ENCODE measurements at places on chromosomes 3 and 15. TPM values are rescaled to one million over a fixed set of nuclear protein-coding genes. Genes with fewer than 3 reads are reported as not detected.

DNA sequence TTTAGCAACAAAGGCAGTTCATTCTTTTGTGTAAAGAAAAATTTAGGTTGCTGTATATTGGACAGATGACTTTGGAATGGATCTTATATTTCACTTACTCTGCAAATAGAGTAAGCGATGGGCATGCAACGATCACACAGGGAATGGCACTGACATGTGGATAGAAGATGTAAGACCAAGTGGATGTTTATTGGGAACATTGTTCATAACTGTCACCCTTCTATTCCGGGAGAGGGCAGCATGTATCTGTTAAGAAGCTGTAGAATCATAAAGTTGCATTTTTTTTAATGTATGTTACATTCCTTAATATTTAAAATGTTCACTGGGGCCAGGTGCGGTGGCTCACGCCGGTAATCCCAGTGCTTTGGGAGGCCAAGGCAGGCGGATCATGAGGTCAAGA lies 41.2 kb downstream of the HPS3 start:
- no peak for DNase-seq

- no peak for DNase-seq
Measured at GRCh38 chr3:14047841-14048240, 76.8 kb downstream of the CHCHD4 start.

Gene SERINC4
- total RNA-seq: 0.28 TPM

GRCh38 chr15:32855942-32856341 lies 138.1 kb downstream of the GREM1 start:
- no peak for DNase-seq

DNA sequence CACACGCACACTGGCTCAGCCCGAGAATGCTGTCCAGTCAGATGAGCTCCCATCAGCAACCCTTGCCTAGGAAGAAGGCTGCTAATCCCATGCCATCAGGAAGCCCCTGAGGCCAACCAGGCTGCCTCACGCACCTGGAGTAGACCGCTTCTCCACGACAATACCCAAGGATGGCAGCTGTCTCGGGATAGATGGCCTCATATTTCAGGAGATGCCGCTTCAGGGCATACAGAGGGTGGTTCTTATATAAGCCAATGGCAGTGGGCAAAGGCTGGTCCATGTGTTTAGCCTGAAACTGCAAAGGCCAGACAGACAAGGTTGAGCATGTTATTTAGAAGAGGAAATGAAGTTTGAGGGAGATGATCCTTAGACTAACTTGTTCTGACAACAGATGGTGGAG lies 22.2 kb downstream of the XPC start:
- DNase-seq: no peak

GRCh38 chr3:182469086-182469485 lies 324.2 kb upstream of the ATP11B start:
- DNase-seq: no peak

Gene KIF23
- total RNA-seq: 0.97 TPM

GRCh38 chr3:124876401-124876878 lies 10.7 kb downstream of the ITGB5 start:
- no peak for DNase-seq

DNA sequence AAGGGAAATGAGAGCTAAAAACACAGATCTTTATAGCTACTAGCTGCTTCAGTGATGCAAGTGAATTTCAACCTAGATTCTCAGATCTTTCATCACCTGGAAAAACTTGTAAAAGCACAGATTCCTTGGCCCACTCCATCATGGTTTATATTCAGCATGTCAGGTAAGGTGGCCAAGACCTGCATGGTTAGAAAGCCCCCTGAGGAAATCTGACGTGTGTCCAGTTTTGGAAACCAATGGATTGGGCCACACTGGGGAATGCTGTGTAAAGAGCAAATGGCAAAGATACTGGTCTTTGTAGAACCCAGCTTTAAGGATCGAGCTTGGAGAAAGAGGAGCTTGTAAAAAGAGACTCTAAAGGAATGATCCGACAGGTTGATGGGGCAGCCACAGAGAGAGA lies 397.0 kb upstream of the ARRDC4 start:
- no peak for DNase-seq

Gene PRSS50
- total RNA-seq: 0.30 TPM

Gene SPTBN5
- 3.5 TPM for total RNA-seq

DNA sequence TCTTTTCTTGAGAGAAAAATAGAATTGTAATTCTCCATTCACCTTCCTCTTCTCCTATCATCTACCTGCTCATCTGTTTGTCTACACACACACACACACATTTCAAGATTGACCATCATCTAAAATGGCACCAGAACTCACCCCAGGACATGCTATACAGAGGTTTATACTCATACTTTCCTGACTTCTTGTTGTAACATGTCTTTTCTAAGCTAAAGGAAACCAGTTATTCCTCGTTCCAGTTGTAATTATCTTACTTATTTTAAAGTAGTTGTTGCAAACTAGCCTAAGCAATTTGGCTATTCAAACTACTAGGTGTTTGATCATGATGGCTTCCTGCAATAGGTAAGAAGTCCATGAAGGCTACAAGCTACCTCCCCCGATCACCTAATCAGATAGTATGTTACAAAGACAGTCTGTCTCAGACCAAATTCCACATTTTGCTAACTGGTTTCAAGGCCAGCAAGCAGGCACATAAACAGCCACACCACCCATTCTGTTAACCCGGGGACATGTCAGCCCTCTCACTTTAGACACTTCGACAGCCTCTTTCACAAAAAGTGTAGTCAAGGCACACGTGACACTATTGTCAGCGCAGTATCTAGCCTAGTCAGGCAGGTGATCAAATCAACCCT lies 189.7 kb downstream of the SHQ1 start:
- DNase-seq: no peak

DNA sequence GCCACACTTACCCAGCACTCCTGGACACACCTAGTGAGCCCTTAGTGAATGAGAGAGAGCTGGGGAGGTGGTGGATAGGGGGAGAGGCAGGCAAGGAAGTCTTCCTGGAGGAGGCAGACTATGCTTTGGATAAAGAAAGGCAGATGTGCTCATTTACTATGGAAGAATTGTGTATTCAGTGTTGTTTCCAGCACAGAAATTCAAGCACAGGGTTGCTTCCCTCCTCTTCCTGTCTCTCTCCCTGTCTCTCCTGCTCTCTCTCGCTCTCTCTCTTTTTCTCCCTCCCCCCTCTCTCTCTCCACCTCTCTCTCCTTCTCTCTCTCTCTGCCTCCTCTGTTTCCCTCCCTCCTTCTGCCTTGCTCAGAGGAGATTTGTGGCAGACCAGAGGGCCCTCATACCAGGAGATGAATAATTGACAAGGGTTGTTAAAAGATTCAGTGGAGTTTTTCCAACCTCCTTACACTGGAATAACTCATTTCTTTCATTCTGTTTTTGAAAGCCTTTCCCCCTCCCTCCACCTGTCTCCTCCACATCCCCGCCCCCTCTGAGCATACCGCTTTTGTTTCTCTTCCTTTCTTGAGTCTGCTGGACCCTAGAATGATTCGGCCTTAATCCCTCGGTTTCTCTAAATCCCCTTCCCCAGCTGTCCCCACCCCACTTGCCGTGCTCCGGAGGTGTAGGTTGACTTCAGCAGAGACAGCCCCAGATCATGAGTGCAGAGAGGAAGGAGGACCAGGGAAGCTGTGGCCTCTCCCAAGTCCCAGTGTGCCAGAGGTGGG lies 65.6 kb downstream of the CCDC33 start:
- no peak for DNase-seq

DNA sequence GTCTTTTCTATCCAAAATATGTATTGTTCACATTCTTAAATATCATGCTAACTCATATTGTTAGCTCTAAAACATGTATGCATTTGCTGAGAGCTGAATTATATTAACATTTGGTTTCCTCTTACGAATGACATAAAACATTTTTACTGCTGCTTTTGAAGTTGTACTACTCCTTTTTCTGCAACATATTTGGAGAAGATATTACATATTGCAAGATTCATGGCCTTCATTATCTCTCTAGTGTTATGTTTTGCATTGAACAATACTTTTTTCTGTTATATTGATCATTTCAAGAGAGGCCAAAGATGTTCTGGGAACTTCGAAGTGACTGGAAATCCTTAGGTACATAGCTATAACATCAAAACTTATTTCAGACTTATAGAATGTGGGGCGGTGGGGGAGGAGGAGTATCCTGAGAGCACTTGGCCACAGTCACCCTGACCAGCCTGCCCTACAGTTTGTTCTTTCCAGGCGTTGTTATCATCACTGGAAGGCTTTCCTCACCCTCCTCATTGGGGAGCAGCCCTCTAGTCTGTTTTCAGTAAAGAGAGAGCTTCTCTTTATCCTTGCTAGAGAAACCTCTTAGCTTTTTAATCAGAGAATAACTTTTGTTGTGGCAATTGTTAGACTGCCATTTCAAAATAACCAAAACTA lies 868.6 kb downstream of the OTOL1 start:
- no peak for DNase-seq

DNA sequence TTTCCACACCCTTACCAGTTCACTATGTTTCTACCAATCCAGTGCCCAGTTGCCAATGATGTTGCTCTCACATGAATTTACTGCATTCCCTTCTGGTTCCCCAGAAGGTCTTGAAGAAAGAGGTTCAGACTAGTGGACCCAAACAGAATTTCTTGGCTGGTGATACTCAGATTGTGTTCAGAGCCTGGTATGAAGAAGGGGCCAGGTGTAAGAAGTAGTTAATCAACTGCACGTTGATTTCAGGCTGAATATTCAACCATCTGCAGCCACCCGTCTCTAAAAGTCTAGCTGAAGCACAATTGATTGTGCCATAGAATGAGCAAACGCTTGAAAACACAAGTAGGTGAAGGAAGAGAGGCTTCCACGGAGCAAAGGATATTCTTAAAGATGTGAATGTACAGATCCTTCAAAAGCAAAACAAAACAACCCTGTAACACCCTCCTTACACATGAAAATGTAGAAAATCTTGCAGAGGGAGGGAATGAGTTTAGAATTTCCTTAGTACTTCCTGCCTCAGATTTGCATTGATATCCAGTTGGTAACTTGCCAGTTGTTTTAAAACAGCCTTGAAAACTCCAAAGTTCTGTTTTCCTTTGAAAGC lies 4.7 kb downstream of the RBMS3 start:
- DNase-seq: no peak

Gene GOLGA6L7
- not detected for total RNA-seq

GRCh38 chr15:74388363-74388951 lies 21.0 kb upstream of the CYP11A1 start:
- no peak for DNase-seq

DNA sequence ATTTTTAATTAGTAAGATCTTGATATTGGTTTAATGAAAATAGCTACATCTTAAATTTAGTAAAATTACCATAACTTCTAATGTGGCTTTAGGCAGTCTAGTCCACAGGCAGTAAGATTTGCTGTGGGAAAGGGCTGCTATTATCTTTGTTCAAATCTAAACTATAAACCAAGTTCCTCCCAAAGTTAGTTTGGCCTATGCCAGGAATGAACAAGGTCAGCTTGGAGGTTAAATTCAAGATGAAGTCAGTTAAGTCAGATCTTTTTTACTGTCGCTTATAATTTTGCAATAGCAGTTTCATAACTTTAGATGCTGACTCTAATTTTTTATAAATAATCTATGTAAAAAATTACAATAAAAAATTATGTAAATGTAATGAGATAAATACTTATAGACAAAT lies 1016.9 kb upstream of the ALCAM start:
- no peak for DNase-seq

GRCh38 chr3:13069495-13069894 lies 3.7 kb downstream of the IQSEC1 start:
- DNase-seq: no peak

DNA sequence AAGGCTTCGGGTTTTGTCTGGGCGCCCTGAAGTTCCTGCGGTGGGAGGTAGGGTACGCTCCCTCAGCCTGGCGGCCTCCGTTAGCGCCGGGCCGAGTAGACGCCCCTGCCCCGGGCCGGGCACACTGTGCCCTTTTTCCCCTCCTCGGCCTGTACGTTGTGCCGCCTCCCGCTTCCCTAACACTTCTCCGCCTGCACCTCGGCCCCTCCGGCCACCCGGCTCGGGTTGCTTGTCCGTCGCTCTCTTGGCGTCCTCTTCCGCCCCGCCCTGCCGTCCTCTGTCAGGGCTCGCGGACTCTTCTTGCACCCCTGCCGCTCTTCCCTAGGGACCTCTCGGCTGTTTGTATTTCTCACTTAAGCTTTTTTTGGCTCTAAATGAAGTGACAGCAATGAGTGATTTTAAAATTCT lies 384 bp downstream of the KNL1 start:
- DNase-seq: no peak

Gene AHSG
- total RNA-seq: 0.34 TPM

Gene FANCD2OS
- not detected for total RNA-seq

Gene ZNF385D
- total RNA-seq: 24.7 TPM

GRCh38 chr3:105334138-105334882 lies 32.4 kb upstream of the ALCAM start:
- no peak for DNase-seq

- DNase-seq: no peak
Measured at GRCh38 chr3:197283045-197283444, 15.4 kb downstream of the DLG1 start.

Gene CHST14
- total RNA-seq: 3.7 TPM

Gene CEP70
- total RNA-seq: 42.9 TPM

DNA sequence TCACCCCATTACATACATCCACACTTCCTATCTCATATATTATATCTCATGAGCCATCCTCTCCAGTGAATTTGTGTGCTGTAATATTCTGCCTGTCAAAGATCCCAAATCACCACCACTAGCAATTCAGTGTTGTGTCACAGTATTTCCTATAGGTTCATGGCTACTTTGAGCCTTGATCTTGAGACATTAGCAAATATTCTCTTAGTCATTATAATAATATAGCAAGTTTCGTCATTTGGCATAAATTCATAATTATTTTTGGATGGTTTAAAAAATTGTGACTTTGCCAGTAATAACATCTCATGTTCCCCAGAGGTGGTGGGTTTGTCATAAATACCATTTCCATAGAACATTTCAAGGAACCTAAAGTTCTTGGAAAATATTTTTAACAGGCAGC lies 47.7 kb downstream of the CMSS1 start:
- no peak for DNase-seq

DNA sequence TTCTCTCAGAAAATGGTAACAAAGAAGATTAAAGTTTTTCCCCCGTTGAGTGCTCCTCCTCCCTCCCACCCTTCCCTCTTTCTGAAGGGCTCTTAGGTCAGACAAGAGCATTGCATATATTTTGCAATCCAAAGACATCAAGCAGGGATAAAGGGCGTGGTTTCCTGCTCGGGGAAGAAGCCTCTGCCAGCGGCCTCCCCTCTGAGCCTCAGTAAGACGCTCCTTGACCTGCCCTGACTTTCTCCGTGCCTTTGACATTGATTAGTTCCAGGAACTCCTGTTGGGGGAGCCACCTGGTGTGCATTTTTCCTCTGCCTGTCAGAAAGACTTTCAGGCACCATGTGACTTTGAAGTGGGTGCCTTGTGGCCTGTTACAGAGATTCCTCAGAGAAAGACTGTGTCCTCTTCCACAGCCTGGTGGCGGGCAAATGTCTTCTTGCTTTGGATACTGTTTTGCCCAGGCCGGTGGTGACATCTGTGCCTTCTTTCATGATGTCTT lies 87.2 kb upstream of the TBL1XR1 start:
- DNase-seq: no peak

- DNase-seq: no peak
Measured at GRCh38 chr3:120798346-120798745, 55.8 kb downstream of the GTF2E1 start.

- no peak for DNase-seq
Measured at GRCh38 chr3:121624147-121624899, 31.1 kb downstream of the FBXO40 start.

Gene CFAP100
- total RNA-seq: 2.4 TPM

Gene PRR23E
- total RNA-seq: not detected

- DNase-seq: no peak
Measured at GRCh38 chr15:64792282-64792681, 16.9 kb upstream of the RBPMS2 start.

Gene DNAH1
- total RNA-seq: 25.0 TPM
